Activated T-helper 17 cell treated with anti-CD3 and anti-CD28 coated beads, Interleukin-2, amount 50 U/mL, for 72 hours (primary cell): ENCODE measurements at places on chromosomes 6 and 20.

DNA sequence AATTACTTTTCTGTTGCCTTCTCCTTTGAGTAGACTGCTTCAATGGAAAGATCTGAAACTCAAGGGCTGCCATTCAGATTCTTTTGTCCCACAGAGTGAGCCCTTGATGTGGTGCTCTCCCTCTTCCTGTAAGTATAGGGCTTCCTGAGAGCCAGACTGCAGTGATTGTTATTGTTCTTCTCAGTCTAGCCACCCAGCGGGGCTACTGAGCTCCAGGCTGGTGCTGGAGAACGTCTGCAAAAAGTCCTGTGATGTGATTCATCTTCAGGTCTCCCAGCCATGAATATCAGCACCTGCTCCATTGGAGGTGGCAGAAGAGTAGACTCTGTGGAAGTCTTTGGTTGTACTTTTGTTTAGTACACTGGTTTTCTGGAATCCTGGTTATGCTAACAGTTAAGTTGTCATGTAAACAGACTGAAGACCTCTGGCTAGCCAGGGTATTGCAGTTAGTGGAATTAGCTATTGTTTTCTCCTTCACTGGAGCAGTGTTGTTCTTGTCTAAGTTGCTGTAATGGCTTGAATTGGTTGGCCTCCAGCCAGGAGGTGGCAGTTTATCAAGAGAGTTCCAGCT is 240.9 kb downstream of the COL12A1 start:
- no peaks in the 10 kb centered on the region for H3K27me3 ChIP-seq
- no peak overlapping the region for H3K4me3 ChIP-seq
- H3K4me1 ChIP-seq: no peaks in the 10 kb centered on the region
- no peak overlapping the region for H3K27ac ChIP-seq
- no peak for ATAC-seq
- no peaks in the 10 kb centered on the region for H3K36me3 ChIP-seq

- H3K27me3 ChIP-seq: peaks cover 22% of the 10 kb centered on the region
- H3K27ac ChIP-seq: no peak overlapping the region
- H3K4me3 ChIP-seq: peak overlapping the region; percentile 58
- no peaks in the 10 kb centered on the region for H3K36me3 ChIP-seq
- no peak for ATAC-seq
Measured at GRCh38 chr6:83511266-83511665, 1.1 kb upstream of the PRSS35 start.

GRCh38 chr20:57675773-57676172 is 34.0 kb downstream of the PMEPA1 start:
- no peaks in the 10 kb centered on the region for H3K4me1 ChIP-seq
- peaks cover 3% of the 10 kb centered on the region for H3K27me3 ChIP-seq
- no peak overlapping the region for H3K4me3 ChIP-seq
- no peaks in the 10 kb centered on the region for H3K36me3 ChIP-seq

DNA sequence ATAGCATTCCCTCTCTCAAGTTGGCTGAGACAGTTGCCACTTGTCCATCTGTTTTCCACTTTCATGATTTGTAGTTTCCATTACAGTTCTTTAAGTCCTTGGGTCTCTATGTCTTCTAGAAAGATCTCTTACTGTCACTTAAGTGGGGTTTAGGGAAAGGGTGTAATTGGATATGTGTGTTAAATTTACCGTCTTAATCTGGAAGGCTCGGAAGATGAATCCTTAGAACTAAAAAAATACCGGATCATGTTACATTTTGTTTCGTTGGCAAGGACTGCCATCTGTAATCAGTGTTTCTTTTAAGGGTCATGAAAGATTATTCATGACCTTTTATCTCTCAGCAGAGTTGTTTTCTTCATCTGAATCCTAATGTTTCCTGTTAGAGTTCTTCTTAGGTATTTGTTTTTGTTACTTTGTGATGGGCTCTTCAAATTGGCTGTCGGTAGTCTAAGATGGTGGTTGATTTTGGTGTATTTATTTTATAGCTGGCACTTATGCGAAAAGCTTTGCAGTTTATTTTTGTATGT is 21.8 kb upstream of the BTBD3 start:
- H3K4me3 ChIP-seq: no peak overlapping the region
- H3K36me3 ChIP-seq: no peaks in the 10 kb centered on the region
- H3K4me1 ChIP-seq: no peaks in the 10 kb centered on the region
- no peak overlapping the region for H3K27ac ChIP-seq
- ATAC-seq: no peak
- peaks cover 17% of the 10 kb centered on the region for H3K27me3 ChIP-seq

- no peaks in the 10 kb centered on the region for H3K27me3 ChIP-seq
- peaks cover 41% of the 10 kb centered on the region for H3K4me1 ChIP-seq
- H3K36me3 ChIP-seq: peaks cover 69% of the 10 kb centered on the region
- H3K4me3 ChIP-seq: peak overlapping the region; percentile 86
- peak overlapping the region; percentile 95 for H3K27ac ChIP-seq
Measured at GRCh38 chr6:30743099-30744053, 889 bp upstream of the FLOT1 start.

DNA sequence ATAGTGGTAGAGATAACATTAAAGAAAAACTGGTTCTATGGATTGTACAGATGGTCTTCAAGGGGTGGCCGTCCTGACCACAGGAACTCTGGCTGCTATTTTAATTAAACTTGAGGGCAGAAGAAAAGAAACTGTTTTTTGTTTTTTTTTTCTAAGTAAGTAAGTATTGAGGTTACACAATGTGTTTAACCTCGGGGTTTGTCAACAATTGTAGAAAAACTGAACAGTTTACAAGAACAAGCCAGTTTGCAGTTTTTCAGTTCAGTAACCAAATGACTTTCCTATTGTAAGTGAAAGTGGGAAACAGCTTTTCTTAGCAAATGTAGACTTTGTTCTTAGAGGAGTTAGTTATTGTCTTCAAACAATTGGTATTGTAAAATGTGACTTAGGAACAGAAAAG is 77.0 kb downstream of the PLCB1 start:
- H3K4me3 ChIP-seq: no peak overlapping the region
- H3K4me1 ChIP-seq: peaks cover 21% of the 10 kb centered on the region
- H3K36me3 ChIP-seq: no peaks in the 10 kb centered on the region
- H3K27me3 ChIP-seq: no peaks in the 10 kb centered on the region
- ATAC-seq: no peak

GRCh38 chr6:149750136-149750609 is 632 bp downstream of the PCMT1 start:
- peak; percentile 25 for ATAC-seq
- peaks cover 14% of the 10 kb centered on the region for H3K36me3 ChIP-seq
- peak overlapping the region; percentile 81 for H3K27ac ChIP-seq
- peaks cover 15% of the 10 kb centered on the region for H3K4me1 ChIP-seq

DNA sequence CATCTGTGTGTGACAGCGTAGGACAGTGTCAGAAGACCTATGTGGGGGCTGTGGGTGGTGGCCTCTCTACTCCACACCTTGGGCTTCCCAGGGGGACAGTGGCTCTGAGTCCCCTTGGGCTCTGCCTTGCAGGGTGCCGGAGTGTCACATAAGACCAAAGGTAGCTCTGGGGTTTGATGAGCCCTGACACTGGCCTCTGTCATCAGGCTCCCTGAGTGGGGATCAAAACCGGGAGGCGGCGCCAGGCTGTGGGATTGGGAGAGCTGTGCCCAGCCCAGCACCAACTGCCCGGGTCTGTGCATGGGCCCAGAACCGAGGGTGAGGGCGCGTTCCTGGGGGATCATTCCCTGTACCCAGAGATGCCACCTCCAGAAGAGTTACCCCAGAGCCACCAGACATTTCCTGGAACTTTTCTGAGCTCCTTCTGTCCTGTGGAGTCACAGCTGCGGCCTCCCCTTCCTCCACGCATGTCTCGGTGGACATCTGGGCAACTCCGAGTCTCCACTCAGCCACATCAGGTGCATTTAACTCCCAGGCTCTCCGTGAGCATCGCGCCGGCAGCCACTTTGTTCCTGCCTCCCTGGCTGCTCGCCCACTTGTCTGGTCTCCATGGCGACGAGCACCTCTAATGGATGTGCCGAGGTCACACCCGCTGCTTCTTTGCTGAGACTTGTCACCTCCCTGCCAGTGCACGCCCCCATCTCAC is 94.7 kb downstream of the TMEM242 start:
- H3K4me1 ChIP-seq: peaks cover 16% of the 10 kb centered on the region
- no peak for ATAC-seq
- H3K27me3 ChIP-seq: no peaks in the 10 kb centered on the region
- no peak overlapping the region for H3K27ac ChIP-seq
- no peaks in the 10 kb centered on the region for H3K36me3 ChIP-seq
- no peak overlapping the region for H3K4me3 ChIP-seq

- no peak overlapping the region for H3K27ac ChIP-seq
- H3K36me3 ChIP-seq: no peaks in the 10 kb centered on the region
- H3K4me1 ChIP-seq: no peaks in the 10 kb centered on the region
- no peaks in the 10 kb centered on the region for H3K27me3 ChIP-seq
Measured at GRCh38 chr6:146972546-146972945, 231.7 kb upstream of the STXBP5 start.

GRCh38 chr6:50791900-50792508 is 26.7 kb upstream of the TFAP2B start:
- no peak overlapping the region for H3K4me3 ChIP-seq
- H3K27ac ChIP-seq: no peak overlapping the region
- H3K27me3 ChIP-seq: peaks cover 3% of the 10 kb centered on the region
- ATAC-seq: no peak
- no peaks in the 10 kb centered on the region for H3K4me1 ChIP-seq
- H3K36me3 ChIP-seq: no peaks in the 10 kb centered on the region

DNA sequence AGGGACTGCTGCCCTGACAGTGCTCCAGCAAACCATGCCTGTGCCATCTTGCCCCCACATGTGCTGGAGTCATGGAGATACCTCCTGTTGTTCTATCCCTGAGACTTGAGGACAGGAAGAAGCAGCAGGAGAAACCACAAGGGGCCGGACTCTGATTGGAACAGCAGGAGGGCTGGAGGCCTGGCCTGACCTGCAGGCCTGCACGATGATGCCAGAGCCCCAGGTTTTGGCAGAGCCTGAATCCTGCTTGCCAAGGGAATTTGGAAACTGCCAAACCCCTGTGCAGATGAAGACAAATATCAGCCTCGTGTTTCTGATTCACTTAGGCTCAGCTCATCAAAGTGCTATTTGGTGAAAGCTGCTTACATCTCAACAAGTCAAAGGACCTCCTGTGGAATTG is 177.6 kb downstream of the MAFB start:
- H3K4me1 ChIP-seq: no peaks in the 10 kb centered on the region
- H3K36me3 ChIP-seq: no peaks in the 10 kb centered on the region
- H3K27me3 ChIP-seq: peaks cover 8% of the 10 kb centered on the region

DNA sequence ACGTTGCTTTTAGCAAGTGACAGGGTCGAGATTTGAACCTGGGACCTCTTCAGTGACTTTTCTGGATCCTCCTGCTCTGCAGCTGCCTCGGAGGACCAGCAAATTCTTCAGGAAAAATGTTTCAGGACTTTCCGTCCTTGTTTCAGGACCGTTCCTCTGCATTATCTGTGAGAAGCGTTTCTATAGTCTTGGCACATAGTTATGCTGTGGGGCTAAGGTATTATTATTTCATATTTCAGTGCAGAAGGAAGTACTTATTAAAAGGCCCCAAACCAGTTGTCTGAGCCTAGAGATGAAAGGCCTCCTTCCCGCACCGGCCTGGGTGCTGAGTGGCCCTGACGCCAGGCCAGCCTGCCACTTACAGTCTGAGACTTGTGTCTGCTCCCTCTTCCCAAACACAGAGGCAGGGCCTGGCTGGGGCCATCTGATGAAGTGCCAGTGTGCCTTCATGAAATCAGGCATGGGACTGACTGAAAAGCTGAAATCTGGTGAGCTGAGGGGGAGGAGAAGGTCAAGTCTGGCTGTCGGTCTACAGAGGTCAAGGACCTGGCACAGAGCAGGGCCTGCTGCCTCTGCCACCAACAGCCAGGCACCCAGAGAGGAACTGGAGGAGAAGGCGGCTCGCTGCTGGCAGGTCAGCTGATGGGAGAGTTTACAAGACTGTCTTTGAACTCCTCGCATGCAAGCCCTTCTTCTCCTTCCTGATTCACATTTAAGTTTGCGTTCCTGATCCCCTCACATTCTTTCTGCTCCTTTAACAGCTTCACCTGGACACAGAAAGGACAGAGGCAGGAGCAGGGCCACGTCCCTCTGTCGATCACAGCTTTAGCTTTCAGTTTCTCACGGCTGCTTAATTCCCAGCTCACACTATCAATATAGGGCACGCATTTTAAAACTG is 8.9 kb upstream of the QKI start:
- no peaks in the 10 kb centered on the region for H3K27me3 ChIP-seq
- H3K4me1 ChIP-seq: peaks cover 9% of the 10 kb centered on the region
- H3K36me3 ChIP-seq: no peaks in the 10 kb centered on the region
- H3K4me3 ChIP-seq: peak overlapping the region; percentile 75
- ATAC-seq: peak; percentile 79
